Activated CD4-positive, alpha-beta T cell treated with anti-CD3 and anti-CD28 coated beads, Interleukin-2, amount 10 ng/mL, durations not matched to agents 24 days and 14 days (primary cell): ENCODE measurements at places on chromosomes 4 and X.

GRCh38 chrX:42955349-42955748 lies 177.4 kb upstream of the PPP1R2C start:
- no peak for DNase-seq

GRCh38 chr4:80393970-80394250 lies 58.4 kb downstream of the CFAP299 start:
- DNase-seq = no peak

- DNase-seq = no peak
These were observed 34.3 kb upstream of the CPEB2 start for GRCh38 chr4:14967982-14968381.

GRCh38 chr4:39664828-39665731 lies 26.4 kb upstream of the SMIM14 start:
- DNase-seq = no peak

DNA sequence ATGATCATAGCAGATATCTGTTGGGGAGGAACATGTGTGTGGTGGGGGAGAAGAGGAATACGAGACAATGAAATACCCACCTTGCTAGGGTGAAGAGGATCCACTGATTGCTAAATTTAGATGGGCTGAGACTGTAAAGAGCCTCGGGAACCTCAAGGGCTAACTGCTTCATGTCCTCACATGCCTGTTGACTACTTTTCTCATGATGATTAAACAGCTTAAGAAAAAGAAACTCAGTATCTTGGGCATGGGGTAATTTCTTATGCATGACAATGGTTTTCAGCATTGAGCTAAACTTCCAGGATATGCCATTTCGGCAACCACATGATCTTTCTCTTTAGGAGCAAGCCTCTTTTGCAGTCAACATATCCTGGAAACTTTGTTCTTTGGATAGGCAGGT lies 3.9 kb upstream of the LNX1 start:
- no peak for DNase-seq

- DNase-seq = no peak
These were observed 18.6 kb downstream of the PGRMC2 start for GRCh38 chr4:128268970-128269369.
